ENCODE measurements at places on chromosomes 12 and 14. TPM values are rescaled to one million over a fixed set of nuclear protein-coding genes. Genes with fewer than 3 reads are reported as not detected.

The CRIP2 gene
- 141 TPM for total RNA-seq

The C14orf132 gene
- total RNA-seq = 0.57 TPM

The KRT71 gene
- not detected for total RNA-seq

The DTX1 gene
- not detected for total RNA-seq

The RAB2B gene
- 6.7 TPM for total RNA-seq

The NUDT14 gene
- 17.0 TPM for total RNA-seq

The PLA2G1B gene
- not detected for total RNA-seq

The ASB2 gene
- not detected for total RNA-seq
